T-helper 17 cell (primary cell): ENCODE measurements at places on chromosomes 5 and 9.

DNA sequence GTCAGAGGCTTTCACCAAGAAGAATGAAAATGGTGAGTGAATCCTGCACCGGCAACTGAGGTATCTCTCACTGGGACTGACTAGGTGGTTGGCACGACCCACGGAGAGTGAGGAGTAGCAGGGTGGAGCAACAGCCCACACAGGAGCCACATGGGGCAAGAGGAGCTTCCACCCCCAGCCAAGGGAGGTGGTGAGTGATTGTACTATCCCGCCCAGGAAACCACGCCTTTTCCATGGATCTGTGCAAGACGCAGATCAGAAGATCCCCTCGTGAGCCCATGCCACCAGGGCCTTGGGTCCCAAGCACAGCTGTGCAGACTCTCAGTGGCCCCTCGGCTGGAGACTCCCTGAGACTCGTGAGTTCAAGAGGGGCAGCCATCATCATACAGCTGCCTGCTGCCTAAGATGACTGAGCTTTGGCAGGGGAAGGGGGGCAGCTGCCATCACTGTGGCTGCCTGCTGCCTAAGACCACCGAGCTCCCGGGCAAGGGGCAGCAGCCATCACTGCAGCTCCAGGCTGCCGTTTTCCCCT is 229.5 kb downstream of the AP3B1 start:
- no peak for DNase-seq

DNA sequence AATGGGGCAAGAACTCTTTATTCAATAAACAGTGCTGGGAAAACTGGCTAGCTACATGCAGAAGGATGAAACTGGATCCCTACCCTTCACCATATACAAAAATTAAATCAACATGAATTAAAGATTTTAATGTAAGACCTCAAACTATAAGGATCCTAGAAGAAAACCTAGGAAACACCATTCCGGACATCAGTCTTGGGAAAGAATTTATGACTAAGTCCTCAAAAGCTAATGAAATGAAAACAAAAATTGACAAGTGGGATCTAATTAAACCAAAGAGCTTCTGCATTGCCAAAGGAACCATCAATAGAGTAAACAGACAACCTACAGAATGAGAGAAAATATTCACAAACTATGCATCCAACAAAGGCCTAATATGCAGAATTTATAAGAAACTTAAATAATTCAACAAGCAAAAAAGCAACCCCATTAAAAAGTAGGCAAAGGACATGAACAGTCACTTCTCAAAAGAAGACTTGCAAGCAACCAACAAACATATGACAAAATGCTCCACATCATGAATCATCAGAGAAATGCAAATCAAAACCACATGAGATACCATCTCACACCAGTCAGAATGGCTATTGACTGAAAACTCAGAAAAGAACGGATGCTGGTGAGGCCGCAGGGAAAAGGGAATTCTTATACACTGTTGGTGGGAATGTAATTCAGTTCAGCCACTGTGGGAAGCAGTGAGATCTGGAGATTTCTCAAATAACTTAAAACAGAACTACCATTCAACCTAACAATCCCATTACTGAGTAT is 104.3 kb upstream of the MAP3K1 start:
- DNase-seq: no peak

- DNase-seq: no peak
These were observed 116.5 kb upstream of the MSX2 start for GRCh38 chr5:174607916-174608315.

DNA sequence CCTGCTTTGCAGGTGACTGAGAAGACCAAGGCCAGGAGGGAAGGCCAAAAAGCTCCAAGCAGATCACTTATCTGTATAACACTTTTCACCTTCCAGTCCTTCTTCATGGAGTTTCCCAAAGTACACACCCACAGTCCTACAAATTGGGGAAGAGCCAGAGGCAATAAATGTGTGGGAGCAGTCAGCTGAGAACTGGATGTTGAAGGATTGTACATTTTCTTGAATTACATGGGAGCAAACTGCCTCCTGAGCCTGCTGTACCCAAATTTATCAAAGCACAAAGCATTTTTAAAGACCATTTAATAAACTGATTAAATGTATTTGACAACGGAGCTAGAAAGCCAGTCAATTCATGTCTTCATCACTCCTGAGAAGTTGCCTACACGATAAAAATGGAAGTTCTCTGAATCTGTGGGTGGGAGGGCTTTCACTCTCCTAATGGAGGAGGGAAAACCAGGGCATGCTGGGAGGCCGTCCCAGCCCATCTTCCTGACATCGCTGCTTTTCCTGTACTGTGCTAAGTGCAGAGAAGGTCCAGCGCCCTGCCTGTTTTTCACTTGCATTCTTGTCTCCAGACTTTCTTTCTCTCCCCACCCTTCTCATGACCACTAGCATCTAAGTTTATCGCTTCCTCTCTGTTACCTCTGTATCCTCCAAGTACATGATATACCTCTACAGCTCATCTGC is 79.0 kb downstream of the KCNIP1 start:
- no peak for DNase-seq

DNA sequence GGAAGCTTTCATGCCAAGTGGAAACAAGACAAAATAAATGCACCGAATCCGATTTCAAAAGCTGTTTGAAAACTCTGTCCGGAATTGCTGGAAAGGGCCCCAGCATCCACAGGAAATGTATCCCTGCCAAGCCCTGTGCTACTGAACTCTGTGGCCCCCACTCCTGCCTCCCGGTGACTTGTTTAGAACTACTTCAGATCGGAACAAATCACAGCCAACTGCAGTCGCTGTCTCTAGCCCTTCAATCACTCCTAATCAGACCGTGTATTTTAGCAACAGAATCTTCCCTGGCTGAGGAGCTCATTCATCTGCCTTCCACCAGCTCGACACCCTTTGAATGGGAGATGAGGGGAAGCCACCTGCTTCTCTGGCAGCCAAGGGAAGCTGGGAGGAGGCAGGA is 94.1 kb downstream of the KCNIP1 start:
- DNase-seq: no peak

DNA sequence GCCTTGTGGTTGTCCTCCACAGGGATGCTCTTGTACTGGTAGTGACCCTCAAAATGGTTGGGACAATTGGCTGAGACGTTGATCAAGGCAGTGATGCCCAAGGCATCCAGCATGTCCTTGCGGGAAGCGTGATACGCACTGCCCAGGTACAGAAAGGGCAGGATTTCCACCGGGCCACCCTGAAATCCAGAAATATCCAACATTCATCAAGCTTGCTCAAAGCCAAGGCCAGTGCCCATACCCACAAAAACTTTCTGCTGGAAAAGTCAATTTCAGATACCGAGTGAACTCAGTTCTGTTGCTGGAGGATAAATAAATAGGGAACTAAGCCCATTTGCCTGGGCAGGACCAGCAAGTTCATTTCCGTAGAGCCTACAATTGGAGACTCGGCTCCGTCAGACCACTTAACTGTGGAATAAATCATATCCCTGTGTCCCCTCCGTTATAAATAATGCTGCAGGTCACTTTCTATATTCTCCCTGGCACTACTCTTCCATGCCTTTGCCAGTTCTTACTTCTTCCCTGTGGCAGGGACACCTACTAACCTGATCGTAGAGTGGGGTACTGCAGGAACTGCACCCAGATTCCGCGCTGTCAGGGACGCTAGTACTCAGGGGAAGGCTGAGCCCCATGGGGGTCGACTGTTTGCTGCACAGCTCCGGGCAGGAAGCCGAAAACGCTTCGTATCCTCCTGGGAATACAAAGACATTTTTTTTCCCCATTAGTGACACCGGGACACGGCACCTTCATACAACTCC is 1.2 kb downstream of the DUSP1 start:
- no peak for DNase-seq
